NCI-H1694 (cell line): ENCODE measurements at places on chromosomes 7 and 10.

DNA sequence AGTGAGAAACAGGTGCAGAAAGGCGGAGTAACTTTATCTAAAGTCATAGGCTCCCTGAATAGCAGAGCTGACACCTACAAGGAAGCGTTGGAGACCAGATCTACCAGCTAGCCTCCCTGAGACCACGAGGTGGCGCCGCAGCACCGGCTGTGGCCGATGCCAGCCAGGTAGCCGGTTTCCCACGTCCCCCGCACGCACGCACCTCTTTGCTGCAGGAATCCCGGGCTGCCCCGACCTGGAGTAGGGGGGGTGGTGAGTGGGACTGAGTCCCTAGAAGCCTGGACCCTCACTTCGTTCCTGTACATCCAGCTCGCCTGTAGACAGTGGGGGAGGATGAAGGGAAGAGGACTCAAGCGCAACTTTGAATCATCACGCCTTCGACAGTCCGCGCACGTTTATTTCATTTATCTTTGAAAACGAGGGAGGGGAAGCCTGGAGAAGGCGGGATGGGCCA, 3.7 kb downstream of the ELOVL3 start:
- DNase-seq, result peak; percentile 58

DNA sequence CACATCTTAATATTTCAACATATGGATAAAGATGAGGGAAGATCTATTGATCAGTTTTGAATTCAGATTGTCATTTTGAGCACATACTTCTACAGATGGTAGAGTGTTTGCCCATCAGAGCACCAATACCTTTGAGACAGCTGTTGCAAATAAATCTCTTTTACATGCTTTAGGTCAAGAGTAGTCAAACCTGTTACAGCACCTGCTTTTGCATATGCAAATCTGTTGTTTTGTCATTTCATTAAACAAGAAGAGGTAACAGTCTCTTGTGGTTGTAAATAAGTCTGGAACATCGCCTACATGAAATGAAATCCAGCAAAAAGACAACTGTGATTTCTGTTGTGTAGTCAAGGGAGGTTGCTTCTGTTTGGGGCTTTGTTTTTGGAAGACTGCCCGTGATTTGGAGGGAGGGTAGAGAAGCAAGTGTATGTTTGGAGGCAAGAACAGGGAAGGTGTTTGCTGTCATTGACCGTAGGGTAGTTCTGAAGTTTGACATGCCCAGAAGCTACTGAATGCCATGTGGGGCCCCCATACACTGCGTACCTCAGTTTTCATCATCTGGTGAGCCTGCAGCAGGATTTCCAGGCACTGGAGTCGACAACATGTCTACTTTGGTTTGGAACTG, 233.6 kb upstream of the PPP1R3A start:
- DNase-seq, result no peak

DNA sequence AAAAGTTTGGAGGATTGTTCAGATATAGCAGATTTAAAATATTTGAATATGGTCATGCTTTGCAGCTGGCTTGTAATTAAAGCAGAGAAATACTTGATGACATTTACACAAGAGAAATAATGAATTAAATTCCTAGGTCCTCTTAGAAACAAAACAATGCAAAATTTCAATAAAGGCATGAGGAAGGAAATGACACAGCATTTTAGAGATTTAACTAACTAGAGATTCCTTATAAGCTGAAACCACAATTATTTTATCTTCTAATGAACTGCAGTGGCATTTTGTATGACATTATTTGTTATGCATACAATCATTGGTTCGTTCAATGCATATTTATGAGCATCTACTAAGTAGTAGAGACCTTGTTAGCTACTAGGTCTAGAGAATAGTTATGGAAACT, 490.9 kb downstream of the ZWINT start:
- DNase-seq, result no peak

DNA sequence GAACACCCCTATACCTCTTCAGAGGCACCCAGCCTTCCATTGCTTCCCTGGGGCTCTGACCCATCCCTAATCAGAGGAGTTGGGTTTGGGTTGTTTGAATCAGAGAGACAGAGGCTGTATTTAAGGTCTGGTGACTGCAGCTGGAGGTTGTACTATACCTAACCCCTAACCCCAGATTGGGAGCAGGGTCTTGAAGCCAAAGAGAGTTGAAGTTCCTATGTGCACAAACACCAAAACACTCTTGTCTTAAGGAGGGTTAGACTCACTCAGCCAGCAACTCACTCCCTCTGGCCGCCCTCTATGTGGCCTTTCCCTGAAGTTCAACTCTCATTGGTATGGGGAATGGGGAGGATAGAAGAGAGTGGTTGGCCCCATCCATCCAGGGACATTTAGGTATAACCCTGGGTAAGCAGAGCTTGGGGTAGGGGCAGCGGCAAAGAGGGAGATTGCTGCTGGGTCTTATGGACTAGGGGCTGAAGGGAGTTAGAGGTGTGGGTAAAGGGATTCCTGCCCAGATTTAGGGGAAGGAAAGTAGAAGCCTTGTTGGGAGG, 80.0 kb downstream of the PAX2 start:
- DNase-seq, result no peak

- DNase-seq, result no peak
Measured at GRCh38 chr7:38025815-38026214, 105.4 kb downstream of the EPDR1 start.

- DNase-seq, result no peak
Measured at GRCh38 chr7:42552227-42552626, 315.2 kb upstream of the GLI3 start.

DNA sequence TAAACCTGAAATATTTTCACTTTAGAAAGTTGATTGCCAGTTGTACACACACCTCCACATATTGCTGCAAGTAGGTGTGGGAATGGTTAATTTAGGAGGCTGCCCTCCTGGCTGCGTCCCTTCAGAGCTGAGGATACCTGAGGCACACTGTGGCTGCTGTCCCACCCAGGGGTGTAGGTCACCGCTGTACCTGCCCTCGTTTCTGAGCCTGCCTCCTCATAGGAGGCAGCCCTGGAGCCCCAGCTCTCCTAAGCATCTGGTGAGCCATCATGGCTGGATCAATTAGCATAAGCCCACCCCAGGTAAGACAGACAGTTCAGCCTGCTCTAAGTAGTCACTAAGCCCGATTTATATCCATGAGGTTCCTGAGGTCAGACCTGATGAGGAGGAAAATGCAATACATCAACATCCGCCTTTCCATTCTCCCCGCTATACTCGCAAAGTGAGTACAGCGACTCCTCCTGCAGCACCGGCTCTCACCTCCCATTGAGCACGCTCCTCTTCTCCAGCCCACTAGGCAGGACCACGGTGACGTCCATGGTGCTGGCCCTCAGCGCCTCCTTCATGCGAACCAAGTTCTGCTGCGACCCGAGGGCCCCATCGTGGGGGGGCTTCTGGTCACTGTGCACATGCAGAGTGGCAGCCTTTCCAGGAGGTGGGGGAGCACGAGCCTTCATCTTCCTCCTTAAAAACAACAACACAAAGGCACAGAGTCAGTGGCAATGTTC, 97.2 kb downstream of the COBL start:
- no peak for DNase-seq

DNA sequence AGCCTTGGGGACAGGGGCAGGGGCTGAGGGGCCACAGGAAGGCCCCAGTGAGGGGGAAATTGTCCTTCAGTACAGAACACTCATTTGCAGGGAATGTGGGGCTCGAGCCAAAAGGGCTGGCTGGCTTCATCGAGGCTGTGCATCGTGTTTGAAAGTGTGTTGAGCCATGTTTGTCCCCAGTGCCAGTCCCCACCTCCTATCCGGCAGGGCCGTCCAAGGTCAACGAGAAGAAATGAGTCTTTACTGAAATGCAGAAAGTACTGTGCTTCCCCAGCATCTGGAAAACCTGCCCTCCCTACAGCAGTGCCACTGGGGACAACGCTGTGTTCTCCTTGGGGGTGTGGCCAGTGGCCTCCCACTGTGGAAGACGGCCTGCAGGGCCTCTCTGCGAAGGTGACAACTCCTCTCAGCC, 214.1 kb downstream of the KLF6 start:
- no peak for DNase-seq

DNA sequence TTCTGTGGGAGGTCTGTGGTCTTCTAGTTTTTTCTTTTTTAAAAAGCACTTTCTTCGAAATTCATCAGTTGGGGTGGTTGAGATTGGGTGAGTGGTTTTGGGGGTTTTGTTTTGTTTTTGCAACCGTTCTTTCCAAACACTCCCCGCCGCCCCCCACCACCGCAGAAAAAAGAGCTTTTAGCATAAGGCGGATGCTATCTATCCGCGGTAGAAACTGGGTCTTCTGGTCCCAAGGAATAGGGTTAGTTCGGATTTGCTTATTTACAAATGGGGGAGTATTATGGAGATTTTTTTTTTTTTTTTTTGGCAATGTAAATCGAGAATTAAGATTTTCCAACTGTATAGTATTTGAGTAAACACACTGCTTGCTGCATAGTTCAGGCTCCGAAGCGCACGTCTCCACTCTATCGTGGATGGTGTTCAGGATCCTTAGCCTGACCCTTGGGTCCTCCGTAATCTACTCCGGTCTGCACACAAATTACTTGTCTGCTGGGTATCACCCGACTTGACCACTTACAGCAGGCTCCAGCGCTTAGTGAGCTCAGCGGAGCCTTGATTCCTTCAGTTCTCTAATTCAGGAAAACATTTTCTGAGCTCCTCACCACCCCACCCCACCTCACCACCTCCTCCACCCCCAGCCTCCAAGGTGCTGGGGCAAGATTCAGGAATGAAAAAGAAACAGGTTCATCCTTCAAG, 757 bp upstream of the NRCAM start:
- DNase-seq, result no peak

DNA sequence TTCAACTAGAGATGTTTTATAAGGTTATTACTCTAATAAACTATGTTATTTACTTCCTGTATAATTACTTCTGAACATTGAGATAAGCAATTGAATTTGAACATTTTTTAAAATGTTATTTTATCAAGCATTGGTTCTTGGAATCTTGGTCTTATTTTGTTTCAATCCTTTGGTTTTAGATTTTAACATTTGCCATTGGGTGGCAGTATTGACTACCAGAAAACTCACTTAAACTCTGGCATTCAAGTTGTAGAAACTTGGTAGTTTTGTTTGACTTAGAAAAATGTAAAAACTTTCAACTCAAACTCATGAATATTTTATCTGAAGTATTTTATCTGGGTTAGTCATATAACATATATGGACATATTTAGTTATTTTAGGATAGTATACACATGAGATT, 48.1 kb downstream of the ATRNL1 start:
- DNase-seq, result no peak
